Ecto neural progenitor cell (in vitro differentiated cells): ENCODE measurements at places on chromosomes 3 and 15.

DNA sequence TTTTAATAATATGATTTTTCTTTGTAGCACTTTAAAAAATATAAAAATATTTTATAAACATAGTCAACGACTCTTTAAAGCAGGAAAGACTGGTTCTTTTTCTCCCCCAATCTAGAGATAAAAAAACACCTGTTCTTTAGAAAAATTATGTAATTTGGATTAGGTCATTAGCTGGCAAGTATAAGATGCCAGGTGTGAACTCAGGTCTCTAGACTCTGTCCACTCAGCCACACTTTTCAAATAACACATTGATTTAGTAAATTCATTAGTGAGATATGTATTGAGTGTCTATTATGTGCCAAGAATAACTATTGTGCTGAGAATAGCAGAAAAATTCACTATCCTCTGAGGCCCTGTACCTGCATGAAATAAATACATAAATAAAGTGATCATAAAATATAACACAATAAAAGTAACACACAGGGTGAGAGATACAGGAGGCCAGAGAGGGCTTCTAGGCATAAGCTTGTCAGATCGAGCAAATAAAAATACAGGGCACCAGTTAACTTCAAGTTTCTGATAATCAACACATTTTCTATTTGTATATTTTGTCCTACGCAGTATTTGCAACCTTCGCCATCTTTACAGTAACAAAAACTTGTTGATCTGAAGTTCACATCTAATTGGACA lies 867.1 kb upstream of the GBE1 start:
- DNase-seq, result no peak

DNA sequence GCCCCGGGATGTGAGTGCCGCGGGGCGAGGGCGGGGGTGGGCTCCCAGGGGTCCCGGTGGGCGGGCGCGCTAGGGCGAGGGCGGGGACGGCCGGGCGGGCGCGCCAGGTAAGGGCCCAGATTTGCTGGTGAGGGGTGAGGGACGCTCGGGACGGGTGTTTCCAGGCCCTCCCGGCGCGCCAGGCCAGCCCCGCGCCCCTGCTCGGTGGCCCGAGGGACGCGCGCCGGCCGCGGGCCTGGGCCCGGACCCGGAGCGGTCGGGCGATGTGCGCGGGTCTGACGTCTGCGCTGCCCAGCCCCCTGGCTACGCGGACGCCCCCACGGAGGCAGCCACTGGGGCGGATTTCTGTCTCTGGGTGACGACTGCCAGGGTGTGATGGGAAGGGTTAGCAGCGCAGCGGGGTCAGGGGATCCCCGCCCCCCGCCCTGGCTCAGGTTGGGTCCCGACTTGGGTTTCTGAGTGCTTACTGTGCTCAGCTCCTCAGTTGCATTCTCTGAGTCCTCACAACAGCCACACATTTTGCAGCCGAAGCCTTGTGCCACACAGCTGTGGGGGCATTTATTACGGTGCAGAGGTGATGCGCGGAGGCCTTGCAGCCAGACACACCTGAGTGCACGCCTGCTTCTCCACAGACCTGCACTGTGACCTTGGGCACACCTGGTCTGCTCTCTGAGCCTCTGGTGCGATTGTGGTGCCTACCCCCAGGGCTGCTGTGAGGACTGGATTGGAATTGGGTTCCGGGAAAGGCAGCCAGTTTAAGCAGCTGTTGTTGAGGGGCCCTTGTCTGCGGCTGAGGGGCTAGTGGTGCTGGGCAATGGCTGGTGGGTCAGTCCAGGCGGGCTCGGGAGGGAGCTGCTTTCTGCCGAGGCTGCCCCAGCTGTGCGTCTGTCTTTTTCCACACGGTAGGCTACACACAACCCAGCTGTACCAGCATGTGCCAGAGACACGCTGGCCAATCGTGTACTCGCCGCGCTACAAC lies 523 bp downstream of the HDAC11 start:
- no peak for DNase-seq

DNA sequence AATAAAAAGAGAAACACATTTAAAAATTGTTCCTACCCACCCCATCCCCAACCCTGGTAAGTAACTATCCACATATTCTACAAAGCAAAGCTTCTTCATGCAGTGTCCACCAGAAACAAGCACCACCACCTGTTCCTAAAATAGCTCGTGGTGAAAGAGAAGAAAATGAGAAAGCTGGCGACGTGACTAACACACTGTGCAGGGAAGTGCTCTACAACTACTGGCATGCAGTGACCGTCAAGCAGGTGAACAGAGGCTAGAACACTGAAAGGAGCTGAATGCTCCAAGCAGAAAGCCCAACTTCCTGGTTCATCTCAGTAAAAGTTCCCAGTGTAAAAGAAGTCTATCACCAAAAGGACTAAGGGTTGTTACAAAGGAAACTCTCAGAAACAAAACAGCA lies 80.7 kb downstream of the NR2E3 start:
- no peak for DNase-seq

DNA sequence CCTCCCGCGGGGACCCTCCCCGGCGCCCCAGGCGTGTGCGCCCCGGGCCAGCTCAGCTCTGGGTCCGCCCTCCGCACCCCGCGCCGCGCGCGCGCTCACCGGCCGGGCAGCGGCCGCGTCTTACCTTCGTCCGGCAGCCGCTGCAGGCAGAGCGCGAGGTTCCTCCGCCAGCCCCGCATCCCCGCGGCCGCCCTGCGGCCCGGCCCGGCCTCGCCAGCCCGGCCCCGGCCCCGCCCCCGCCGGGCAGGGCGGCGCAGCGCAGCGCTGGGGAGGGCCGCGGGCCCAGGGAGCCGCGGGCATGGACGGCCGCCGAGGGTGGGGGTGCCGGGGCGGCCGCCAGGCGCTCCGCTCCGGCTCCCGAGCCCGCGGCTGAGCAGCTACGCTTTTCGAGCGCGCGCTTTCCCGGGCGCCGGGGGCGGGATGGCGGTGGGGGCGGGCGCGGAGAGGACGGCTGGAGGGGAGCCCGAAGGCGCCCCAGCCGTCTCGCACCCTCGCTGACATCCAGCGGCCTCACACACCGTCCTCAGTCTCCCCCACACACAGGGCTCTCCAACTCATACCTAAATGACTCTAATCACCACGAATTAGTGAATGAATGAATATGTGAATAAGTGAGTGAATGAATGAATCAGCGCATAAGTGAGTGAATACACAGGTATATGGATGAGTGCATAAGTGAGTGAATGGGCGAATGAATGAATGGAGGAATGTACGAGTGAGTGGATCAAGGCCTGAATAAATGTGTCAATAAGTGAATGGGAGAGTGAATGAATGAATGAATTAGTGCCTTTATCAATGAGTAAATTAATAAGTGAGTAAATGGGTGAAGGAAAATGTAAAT lies 48.5 kb upstream of the CCDC174 start:
- peak; percentile 63 for DNase-seq

- no peak for DNase-seq
Measured at GRCh38 chr3:42055291-42055690, 35.9 kb upstream of the TRAK1 start.

GRCh38 chr15:36951731-36952247 lies 148.6 kb downstream of the MEIS2 start:
- no peak for DNase-seq

GRCh38 chr3:178707311-178708031 lies 171.2 kb downstream of the KCNMB2 start:
- DNase-seq, result no peak

- peak; percentile 66 for DNase-seq
Measured at GRCh38 chr3:154121701-154122551, 736 bp downstream of the ARHGEF26 start.

DNA sequence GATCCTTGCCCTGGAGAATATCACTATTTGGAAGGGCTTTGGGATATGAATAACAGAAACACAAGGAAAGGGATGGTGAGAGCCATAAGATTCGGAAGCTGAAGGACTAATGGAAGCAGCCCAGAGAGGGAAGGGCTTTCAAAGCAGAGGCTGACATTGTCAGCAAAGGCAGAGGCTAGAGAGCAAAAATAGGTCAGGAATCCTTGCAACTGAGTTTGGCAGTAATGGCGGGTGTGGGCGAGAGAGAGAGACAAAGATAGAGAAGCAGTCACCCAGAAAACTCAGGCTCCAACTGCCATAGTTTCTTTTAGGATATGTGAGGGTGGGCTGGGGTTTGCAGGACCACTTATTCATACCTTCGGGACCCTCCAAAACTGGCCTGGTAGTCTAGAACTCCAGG lies 248.6 kb downstream of the OPA1 start:
- no peak for DNase-seq

DNA sequence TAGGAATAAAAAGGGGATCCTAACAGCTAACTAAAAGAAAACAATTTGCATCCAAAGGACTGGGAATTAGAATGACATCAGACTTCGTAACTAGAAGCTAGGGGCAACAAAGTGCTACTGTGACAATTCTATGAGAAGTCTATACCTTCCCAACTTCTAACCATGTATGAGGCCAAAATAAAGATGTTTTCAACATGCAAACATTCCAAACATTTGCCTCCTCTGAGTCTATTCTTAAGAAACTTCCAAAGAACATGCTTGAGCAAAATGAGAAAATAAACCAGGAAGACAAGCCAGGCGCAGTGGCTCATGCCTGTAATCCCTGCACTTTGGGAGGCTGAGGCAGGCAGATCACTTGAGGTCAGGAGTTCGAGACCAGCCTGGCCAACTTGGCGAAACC lies 13.1 kb upstream of the RNF7 start:
- DNase-seq, result no peak

DNA sequence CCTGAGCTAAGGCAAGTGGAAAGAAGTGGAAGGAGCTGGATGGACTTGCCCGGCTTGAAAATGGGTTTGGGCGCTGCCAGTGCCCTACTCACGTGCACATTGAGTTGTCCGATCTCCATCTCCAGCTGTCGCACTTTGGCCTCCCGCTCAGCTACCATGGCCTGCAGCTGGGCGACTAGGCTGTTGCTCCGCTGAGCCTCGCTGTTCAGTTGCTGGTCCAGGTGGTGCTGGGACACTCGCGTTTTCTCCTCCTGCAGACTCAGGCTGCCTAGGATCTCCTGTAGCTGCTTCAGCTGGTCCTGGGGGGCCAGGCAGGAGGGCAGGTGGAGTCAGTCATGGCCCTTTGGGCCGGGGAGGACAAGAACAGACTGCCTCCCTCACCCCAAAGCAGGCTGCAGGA lies 33.0 kb upstream of the HHATL start:
- peak; percentile 32 for DNase-seq

GRCh38 chr15:63075015-63075983 lies 32.8 kb downstream of the TPM1 start:
- DNase-seq, result no peak

- DNase-seq, result no peak
Measured at GRCh38 chr15:73921254-73921925, 4.9 kb upstream of the LOXL1 start.

GRCh38 chr3:137194301-137194700 lies 236.5 kb downstream of the IL20RB start:
- no peak for DNase-seq

- no peak for DNase-seq
Measured at GRCh38 chr3:62027241-62027640, 346.1 kb downstream of the FEZF2 start.

- DNase-seq, result no peak
Measured at GRCh38 chr3:12115849-12116248, 42.9 kb downstream of the TIMP4 start.

- no peak for DNase-seq
Measured at GRCh38 chr15:62712455-62712839, 330.1 kb upstream of the TPM1 start.

- DNase-seq, result no peak
Measured at GRCh38 chr3:134340362-134340981, 33.8 kb downstream of the AMOTL2 start.

GRCh38 chr15:91338766-91339165 lies 238.7 kb downstream of the SV2B start:
- DNase-seq, result peak; percentile 62

GRCh38 chr3:12472000-12472610 lies 12.2 kb upstream of the TSEN2 start:
- DNase-seq, result no peak

- DNase-seq, result no peak
Measured at GRCh38 chr3:96354742-96355141, 459.7 kb upstream of the EPHA6 start.

- DNase-seq, result no peak
Measured at GRCh38 chr3:39443530-39443929, 23.9 kb upstream of the MOBP start.

GRCh38 chr15:83955806-83956265 lies 279.7 kb upstream of the GOLGA6L4 start:
- no peak for DNase-seq

DNA sequence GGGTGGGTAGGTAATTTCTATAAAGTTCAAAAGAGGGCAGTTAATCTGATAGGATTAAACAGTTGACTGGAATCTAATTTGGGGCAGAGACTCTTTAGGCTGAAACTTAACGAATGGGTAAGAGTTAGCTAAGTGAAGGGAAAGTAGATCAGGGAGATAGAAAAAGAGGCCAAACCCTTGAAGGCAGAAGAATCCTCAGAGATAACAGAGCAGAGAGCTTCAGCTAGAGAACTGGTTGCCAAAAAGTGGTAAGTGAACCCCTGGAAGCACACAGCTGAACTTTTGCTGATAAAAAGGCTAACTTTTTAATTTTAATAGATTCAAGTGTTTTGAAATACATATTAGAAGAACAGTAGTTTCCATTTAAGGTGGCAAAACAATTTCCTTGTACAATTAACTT lies 99.2 kb downstream of the FHIT start:
- no peak for DNase-seq
